SK-N-SH (cell line): ENCODE measurements at places on chromosomes 1 and 21.

- DNase-seq, result no peak
Measured at GRCh38 chr1:86993269-86993985, 79.0 kb downstream of the HS2ST1 start.

- DNase-seq, result no peak
Measured at GRCh38 chr1:213976665-213977485, 10.9 kb upstream of the PROX1 start.

- no peak for DNase-seq
Measured at GRCh38 chr1:196467230-196467925, 140.9 kb downstream of the KCNT2 start.

DNA sequence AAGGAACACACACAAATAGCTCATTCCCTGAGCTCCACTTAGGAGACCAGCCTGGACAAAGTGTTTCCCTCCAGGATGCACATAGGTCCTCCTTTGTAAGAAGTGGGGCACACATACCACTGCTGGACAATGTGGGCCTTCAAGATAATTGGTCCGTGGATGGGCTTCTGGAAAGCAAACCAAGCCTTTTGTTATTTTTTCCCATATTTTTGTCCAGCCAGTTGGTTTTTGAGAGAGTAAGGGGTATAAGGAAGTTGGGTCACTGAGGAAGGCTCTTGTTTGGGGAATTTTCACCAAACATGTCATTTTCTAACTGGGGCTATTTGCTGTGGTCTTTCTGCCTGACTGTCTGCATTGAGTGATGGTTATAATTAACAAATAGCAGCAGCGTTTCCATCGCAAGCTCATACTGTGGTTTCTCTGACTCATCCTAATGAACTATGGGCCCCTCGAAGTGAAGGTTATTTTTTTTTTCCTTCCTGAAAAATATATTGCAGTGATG lies 306.3 kb upstream of the DUSP10 start:
- peak; percentile 39 for DNase-seq

DNA sequence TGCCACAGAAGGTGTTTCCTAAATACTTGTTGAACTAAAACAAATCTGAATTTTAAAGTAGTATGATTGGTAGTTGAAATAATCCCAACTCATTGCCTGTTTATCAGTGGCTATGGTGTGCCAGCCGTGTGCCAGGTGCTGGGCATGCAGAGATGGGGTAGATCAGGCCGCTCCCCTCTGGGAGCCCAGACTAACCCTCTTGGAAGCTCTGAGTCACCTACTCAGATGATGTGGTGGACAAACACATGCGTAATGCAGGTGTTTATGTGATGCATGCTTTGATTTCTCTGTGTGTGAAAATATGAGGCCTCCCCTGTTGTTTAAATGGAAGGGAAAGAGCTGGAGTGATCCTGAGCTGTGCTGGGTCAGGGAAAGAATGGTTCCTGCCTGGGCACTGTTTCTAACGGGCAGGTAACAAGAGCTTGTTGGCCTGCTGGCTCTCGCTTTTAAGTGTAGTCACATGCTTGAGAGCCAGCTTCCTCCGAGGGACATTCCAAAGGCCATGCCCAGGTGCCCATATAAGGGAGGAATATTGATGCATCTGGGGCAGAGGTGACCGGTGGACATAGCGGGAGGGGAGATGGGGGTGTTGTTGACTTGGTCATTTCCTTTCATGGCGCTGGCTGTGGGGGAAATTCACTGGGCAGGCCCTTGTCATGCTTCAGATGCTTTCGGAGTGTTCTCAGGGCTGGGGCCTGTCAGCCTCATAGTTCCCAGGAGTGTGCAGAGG lies 10.2 kb downstream of the MFN2 start:
- no peak for DNase-seq

DNA sequence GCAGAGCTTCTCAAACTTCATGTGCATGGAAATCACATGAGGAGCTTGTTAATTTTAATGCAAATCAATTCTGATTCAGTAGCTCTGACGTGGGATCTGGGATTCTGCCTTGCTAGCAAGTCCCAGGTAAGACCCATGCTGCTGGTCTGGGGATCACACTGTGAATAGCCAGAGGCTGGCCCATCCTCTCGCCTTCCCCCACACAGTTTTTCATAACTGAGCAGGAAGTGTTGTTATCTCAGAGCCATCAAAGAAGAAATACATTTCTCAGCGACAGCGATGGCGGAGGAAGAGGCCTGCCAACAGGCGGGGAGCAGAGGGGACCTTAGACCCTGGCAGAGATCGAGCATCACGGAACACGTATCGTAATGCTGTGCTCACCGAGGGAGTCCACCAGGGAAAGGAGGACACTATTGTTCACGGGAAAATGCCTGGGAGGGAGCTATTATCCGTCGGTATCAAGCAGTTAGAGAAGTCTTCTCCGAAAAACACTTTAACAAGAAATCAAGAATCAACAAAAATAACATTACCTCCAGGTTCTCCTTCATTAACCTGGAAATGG lies 268.9 kb upstream of the TMEM51 start:
- no peak for DNase-seq

DNA sequence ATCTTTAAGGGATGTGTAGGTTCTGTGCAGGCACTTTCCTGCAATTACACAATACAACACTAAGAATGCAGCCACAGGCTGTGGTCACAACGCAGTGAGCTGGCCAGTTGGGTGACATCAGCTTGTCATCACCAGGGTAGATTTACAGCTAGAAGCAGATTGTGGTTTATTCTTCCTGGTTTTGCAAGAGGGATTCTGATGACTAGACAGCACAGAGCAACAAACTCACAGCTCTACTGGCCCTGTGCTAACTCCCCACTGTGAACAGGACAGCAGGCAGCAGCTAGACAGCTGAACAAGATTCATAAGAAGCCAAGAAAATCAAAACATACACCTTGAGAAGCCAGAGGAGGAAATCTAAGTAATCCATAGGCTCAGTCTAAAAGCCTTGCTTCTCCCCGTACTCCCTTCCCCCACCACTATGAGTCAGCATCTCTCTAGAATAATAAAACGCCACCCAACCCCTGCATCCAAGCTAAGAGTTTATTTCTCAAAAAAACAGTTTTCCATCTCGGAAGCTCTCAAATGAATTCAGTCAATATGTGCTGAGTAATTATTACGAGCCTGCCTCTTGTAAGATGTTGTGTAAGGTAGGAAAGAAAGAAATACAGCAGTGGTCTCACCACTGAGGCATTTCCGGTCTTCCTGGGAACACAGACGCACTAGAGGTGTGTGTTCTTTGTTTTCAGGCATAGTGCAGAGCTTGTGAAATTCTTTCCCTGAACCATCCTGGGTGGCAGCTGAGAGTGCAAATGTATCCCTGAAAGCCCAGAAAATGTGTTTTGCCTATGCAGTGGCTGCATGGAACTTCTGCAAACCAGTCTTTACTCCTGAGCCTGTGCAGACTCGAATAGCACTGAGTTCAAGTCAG lies 162.8 kb downstream of the NTPCR start:
- DNase-seq, result no peak

DNA sequence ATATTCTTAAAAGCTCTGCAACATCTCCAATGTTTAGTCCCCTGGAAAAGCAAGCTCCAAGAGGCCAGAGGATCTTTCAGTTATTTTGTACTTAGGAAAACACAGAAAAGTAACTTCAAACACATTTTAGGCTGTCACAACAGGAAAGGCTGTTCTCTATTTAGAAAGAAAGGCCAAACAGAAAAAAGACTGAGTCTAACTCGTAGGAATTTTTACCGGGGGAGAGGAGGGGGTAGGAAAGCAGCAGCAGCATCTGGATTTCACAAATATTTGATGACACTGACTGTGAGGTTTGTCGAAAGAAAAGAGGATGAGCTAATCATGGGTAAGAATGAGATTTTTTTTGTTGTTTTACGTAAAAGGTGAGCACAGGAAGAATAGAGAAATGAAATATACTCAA lies 107.1 kb downstream of the EIF4G3 start:
- DNase-seq, result no peak

GRCh38 chr1:8822373-8823294 lies 5.2 kb upstream of the RERE start:
- DNase-seq, result peak; percentile 58

- DNase-seq, result peak; percentile 16
Measured at GRCh38 chr1:232114985-232115384, 488.4 kb downstream of the DISC1 start.

- DNase-seq, result no peak
Measured at GRCh38 chr21:29075706-29076466, 2.4 kb upstream of the CCT8 start.

- no peak for DNase-seq
Measured at GRCh38 chr1:64192290-64192689, 11.1 kb upstream of the UBE2U start.

DNA sequence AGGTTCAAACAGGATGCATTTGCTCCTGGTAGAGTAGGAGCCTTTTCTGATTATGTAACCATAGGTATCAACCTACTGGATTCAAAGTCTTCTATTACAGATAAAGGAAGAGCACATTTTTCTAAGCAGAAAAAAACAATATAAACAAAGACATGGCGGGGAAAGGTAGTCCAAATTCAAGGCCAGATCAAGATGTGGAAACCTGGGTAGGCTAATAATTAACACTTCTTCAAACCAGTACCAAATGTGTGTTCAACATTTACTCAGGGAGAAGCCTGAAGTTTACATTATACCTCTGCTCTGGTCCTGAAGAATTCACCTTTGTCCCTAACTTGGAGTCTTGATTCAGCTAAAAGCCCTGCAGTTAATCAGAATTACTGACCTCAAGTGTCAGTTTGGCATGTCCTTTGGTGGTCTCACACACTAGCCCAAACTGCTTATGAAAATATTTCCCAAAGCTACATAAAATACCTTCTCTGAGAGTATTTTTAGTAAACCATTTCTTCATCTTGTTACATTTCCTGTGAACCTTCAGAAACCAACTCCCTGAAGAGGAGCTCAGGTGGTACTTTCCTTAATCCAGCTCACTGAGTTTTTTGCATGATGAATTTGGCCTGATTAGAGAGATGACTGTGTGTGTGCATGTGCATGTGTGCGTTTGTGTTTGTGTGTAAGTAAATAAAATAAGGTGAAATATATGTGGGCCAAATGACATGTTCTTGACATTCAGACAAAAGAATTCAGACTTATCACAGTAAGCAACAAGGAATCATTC lies 70.2 kb downstream of the TOR3A start:
- no peak for DNase-seq

DNA sequence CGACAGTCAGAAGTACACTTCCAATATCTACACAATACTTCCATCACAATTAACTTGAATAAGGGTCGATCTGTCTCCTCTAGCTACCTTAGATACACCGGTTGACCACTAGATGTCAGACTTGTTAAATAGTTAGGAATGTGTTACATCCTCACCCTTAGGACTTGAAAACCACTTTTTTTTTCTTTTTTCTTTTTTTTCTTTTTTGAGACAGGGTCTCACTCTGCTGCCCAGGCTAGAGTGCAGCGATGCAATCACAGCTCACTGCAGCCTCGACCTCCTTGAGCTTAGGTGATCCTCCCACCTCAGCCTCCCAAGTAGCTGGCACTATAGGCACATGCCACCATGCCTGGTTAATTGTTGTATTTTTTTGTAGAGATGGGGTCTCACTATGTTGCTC lies 120.4 kb upstream of the GREM2 start:
- peak; percentile 80 for DNase-seq

GRCh38 chr1:74570797-74571492 lies 58.5 kb upstream of the LRRC53 start:
- DNase-seq, result peak; percentile 17

GRCh38 chr1:243883551-243883950 lies 33.5 kb upstream of the AKT3 start:
- no peak for DNase-seq

GRCh38 chr1:103509250-103509649 lies 16.2 kb upstream of the RNPC3 start:
- DNase-seq, result no peak

DNA sequence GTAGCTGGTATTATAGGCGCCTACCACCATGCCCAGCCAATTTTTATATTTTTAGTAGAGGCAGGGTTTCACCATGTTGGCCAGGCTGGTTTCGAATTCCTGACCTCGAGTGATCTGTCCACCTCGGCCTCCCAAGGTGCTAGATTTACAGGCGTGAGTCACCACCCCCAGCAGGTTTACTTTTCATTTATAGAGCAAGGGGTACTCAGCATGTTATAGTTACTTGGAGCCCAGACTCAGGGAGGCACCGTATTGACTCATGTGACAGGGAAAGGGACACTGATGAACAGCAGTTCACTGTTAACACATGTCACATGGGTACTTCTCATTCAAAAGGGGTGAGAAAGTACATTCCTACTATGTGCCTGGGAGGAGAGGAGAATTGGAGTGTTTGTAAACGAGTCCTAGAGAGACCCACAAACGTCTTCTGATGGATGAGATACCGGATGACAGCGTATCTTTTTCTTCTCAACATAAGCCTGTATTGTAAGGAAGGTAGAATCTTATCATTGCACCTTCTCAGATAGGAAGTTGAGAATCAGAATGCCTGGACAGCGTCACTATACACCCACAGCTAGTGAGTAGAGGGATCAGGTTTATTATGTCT lies 510.0 kb downstream of the USP25 start:
- no peak for DNase-seq

- DNase-seq, result no peak
Measured at GRCh38 chr21:15264084-15264665, 199.4 kb upstream of the NRIP1 start.

- no peak for DNase-seq
Measured at GRCh38 chr1:165287781-165288180, 68.7 kb downstream of the LMX1A start.

DNA sequence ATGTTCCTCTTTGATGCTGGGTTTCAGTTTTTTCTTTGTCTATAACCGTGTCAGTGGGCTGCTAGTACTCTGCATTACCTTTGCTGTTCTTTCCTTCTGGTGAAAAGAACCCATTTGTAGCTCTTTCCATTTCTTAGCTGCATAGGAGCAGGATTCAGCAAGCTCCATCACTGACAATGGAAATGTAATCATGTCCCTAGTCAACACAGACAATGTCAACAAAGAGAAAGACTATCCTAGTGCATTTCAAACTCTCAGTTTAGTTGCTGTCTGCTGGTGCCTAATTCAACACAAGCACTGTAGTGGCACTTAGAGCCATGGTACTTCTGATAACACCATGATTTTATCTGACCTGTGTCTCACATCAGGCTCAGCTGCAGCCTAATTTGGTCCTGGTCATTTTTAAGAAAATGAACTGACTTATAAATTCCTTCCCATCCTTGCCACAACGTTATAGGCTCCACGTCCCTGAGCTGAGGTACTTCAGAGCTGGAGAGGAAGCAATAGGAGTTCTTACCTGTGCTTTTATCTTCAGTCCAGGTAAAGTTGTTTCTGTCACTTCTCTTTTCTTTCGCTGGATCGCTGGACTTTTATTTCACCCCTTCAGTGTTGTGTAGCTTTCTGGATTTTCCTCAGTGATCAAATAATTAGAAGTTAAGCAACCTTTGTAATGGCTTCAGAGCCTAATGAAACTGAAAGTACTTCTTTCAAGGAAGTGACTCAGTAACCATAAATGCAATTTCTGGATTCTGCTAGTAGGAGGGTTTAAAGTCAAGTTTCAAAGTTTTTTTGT lies at the start of gene GBP3:
GBP3 (minus strand) TSS at position 700 of the 793 bp plus-strand sequence. CDS start 2,145 bp downstream, outside the sequence.
- DNase-seq, result no peak

- no peak for DNase-seq
Measured at GRCh38 chr1:109912214-109912861, 1.7 kb downstream of the CSF1 start.
